Activated CD8-positive, alpha-beta memory T cell treated with anti-CD3 and anti-CD28 coated beads, Interleukin-2, amount 50 U/mL, for 4 hours (primary cell): ENCODE measurements at places on chromosomes 5 and 9.

DNA sequence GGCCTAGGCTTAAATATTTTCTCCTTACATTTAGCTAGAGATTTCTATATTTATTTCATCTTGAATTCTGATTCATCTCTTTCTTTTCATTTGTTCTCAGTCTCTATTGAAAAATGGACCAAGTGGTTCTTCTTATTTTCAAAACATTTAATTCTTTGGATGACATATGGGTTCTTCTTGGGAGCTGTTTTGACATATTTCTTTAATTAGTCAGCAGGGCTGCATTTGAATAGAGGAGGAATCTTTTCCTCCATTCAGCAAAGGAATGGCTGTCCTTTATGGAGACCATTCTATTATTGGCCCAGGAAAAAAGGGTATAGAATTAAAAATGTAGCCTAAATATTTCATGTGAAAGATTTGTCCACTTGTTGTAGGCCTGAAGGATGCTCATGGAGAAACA lies 109.9 kb downstream of the RPS23 start:
- DNase-seq, result no peak

DNA sequence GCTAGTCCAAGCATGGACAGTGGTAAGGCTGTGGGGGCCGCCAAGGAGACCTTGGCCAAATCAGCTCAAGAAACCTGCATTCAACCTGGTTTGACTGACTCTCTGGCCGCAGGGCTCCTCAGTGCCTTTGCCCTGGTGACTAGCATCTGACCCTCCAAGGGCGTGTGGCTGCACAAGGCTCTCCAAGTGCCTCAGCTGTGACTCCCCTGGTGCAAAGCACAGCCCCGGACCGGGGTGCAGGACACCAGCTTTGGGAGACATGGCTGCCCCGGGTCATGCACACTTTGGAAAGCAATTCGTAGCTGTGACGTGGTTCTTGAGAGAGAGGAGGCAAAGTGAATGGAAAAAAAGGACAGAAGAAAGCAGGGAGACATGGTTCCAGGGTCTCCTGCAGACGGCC lies 245.2 kb upstream of the IRX2 start:
- DNase-seq, result no peak

DNA sequence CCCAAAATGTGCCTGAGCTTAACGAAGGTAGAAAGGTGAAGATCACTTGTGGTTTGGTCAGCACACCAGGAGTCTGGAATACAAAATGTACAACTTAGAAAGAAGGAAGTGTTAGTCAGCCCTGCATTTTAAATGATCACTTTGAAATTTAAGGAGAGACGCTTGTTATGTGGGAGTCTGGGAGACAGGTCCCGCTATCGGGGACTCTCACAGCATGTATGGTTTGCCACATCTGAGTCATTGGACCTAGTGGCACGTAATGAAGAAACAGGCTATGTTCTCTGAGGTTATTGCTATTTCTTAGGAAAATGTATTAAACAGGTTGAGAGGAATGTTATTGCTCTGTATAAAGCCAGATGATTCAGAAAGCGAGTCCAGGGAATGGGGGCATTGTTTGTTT lies 2362.5 kb upstream of the WWC1 start:
- no peak for DNase-seq

GRCh38 chr5:14416621-14417275 lies 164.8 kb upstream of the OTULINL start:
- no peak for DNase-seq

GRCh38 chr5:111556501-111556900 lies 44.2 kb upstream of the STARD4 start:
- no peak for DNase-seq

GRCh38 chr9:89218040-89218928 lies 39.7 kb upstream of the SHC3 start:
- DNase-seq, result no peak

DNA sequence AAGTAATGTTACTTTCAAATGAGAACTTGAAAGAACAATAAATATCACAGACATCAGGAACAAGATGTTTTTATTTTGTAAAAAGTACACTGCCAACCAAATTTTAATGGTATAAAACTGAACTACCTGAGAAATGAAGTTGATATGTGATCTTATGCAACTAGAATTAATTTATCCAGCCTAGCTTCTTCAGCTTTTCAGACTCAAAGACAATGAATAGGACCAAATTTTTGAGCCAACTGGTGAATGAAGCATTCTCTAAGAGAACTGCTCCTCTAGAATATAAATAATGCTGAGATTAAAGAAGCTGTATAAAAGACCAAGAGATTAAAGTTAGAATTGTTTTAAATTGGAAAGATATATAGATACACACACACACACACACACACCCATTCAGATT lies 9.9 kb downstream of the CDC14B start:
- no peak for DNase-seq

DNA sequence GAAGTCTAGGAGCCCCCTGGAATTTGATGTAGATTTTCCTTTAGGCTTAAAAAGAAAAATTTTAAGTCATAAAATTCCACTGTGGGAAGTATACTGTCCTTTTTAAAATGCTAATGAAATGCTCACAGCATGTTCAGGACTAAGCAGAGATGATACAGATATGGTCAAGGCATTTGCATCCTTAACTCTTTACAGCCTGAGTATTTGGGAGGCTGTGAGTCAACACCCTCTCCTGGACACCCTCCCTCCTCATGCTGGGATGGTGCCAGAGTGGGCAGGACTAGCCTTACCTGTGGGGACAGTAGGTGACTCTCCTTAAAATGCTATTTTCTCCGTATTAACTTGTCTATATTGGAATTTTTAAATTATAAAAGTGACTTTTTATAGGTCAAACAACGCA lies 197.4 kb upstream of the ELL2 start:
- no peak for DNase-seq

DNA sequence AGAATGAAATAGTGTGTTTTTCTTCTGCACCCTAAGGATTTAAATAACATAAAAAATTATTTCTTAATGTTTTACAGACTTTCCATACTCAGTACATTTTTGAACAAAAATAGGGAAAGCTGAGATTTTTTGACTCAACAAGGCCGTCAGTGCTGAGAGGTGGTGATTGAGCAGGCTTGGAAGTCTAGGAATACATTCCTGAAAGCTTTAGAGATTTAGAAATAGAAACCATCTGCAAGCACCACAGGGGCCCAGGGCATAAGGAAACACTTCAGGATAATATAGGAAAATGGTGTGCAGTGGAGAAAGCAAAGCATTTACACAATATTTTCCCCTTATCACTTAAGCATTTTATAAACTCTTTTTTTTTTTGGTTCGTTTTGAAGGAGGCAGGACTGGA lies 5.2 kb downstream of the BASP1 start:
- no peak for DNase-seq

GRCh38 chr9:69445251-69445650 lies 120.2 kb downstream of the ENTREP1 start:
- no peak for DNase-seq

GRCh38 chr5:62522811-62523210 lies 55.8 kb upstream of the LRRC70 start:
- DNase-seq, result no peak

DNA sequence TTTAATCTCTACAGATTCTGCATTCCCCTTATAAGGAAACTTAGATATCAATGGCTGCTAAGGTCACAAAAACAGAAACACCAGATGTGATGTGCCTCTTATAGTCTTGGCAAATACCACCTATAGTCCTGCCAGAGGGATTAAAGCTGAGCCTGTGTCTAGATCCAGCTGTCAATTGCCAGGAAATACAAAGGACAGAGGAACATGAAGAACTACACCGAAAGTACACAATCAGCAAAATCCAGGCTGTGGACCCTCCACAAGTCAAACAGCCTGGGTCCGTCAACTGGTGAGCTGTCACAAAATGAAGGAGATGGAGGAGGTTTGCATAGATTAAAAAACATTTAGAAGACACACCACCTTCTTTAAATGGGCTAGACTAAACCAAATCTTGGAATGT lies 85.4 kb downstream of the KLF4 start:
- no peak for DNase-seq

DNA sequence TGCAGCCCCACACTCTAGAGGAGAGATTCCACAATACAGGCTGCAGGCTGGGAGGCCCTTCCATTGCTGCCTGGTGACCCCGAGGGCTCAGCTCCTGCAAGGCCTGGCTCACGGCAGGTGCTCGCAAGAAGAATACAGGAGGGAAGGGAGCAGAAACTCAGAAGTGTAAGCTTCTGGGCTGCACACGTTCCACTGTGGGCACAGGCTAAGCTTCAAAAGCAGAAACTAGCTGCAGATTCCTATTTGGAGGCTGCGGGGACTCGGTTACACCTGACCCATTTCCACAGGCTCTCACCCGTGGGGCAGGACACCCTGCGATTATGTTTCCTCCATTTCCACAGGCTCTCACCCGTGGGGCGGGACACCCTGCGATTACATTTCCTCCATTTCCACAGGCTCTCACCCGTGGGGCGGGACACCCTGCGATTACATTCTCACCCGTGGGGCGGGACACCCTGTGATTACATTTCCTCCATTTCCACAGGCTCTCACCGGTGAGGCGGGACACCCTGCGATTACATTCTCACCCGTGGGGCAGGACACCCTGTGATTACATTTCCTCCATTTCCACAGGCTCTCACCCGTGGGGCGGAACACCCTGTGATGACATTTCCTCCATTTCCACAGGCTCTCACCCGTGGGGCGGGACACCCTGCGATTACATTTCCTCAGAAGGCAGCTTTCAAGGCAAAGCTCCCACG lies 10.3 kb downstream of the LPCAT1 start:
- DNase-seq, result no peak

GRCh38 chr9:31790720-31791119 lies 593.7 kb upstream of the ACO1 start:
- DNase-seq, result no peak

DNA sequence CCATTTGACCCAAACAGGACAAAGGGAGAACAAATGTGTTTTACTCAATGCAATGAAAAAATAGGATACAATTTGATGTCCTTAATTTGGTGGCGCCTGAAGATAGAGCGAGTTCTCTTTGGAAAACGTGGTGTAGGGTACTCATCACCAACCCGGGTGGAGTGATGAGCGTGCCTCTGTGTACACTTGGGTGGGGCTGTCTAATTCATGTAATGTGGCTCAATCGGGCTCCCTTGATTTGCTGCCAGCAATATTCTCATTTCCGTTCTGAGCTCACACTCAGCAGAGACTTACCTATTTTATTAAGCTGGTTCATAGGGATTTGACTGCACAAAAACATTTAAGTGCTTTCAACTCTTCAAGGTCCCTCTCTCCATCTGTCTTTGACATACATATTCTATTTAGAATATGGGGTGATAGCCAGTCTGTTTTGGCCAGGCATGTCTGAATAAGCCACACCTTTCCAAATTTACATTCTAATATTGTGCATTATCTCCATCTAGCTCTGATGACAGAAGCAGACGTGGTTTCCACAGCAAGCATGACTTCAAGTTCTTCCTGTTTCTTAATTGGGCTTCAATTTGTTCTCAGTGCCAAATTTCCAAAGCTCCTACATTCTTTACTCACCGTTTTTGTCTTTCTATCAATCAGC lies 162.5 kb downstream of the IRX2 start:
- DNase-seq, result no peak

GRCh38 chr5:55868846-55869245 lies 17.7 kb downstream of the IL31RA start:
- DNase-seq, result no peak

DNA sequence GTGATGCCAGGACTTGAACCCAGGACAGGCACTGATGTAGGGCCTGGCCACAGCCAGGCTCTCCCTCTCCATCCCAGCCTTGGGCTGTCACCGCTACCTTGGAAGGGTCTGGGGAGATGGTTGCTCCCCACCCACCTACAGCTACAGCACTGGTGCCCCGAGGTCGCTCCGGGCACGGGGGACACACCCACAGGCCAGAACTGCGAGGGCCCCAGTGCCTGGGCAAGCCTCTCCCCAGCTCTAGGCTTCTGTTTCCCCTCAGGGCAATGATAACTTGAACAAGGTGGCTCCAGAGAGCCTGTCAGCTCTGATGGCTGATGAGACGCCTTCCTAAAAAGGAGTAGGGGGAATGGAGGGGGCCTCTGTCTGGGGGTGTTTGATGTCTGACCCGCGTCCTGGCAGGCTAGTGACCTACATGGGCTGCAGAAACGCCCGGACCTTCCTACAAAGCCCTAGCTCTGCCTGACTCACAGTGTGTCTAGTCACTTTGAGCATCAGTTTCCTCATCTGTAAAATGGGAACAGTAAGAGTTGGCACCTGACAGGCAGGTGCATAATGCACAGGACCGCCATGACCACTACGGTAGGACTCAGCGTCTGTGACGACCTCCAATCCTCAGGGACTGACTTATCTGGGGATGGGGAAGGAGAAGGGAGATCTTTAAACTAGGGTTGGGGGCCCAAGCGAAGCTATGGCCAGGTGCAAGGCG lies 76.4 kb downstream of the LRSAM1 start:
- no peak for DNase-seq

DNA sequence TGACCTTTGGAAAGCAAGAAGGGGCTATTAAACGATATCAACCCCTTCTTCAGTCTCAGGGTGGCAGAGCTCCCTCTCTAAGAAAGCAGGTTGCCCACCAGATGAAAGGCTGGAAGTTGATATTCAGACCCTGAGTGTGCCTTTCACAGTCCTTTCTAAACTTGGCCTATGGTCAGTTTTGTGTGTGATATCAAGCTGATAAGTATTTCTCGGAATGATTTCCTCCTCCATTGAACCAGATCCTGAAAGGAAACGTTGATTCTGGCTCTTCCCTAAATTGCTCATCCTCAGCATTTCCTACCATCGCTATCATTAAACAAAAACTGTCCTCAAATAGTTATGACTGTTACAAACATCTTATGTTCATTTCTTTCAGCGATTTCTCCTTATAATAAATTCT lies 130.4 kb downstream of the CEMIP2 start:
- DNase-seq, result no peak

DNA sequence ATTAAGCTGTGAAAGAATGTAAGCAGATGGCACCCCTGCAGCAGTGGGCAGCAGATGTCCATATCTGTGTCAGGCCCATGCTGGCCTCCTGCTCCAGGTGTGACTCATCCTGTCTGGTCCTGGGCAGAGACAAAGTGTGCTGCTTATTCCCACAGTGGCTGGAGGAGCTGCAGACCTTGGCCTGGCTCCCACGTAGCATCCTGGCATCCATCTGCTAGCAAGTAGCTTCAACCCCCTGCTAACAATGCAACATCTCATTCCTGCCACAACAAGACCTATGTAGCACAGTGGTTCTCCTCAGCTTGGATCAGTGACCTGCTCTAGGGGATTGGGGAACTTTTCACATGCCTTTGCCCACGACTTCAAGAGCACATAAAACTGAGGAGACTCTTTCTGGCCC lies 126.4 kb upstream of the SLC12A2 start:
- DNase-seq, result no peak
